Stimulated activated CD8-positive, alpha-beta memory T cell treated with anti-CD3 and anti-CD28 coated beads, Interleukin-4, amount 100 ng/mL, for 24 hours (primary cell): ENCODE measurements at places on chromosomes 3 and 15.

DNA sequence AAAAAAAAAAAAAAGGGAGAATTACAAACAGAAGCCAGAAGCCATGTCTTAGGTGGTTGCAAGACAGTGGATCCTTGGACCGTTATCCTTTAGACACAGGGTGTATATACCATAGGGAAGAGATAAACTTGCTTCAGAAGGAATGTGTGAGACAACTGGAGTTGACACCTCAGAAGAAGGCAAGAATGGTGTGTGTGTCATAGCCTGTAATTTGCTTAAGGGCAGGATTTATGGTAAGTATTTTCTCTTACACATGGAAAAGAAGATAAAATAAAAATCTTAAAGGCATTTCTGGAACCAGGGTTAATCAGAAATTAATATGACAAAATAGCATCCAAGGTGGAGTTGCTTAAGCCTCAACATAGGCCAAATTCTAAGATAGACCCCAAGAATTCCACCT lies 19.3 kb upstream of the DNAJC19 start:
- no peak for DNase-seq

GRCh38 chr3:112794622-112795172 lies 52.0 kb downstream of the CD200R1L start:
- DNase-seq, result no peak

DNA sequence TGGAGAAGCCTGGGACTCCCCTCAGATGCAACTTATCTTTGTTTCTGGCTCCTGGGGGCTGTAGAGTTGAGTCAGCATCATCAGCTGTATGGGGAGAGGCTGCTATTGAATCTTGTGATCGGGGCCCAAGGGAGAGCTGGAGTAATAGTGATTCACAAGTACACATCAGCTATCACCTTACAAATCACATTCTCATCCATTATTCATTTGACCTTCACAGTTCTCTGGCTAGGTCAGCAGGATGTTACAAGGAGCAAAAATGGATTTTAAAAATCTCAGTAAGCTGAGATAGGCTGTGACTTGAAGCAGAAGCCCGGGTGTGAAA lies 175.0 kb downstream of the OPA1 start:
- no peak for DNase-seq

DNA sequence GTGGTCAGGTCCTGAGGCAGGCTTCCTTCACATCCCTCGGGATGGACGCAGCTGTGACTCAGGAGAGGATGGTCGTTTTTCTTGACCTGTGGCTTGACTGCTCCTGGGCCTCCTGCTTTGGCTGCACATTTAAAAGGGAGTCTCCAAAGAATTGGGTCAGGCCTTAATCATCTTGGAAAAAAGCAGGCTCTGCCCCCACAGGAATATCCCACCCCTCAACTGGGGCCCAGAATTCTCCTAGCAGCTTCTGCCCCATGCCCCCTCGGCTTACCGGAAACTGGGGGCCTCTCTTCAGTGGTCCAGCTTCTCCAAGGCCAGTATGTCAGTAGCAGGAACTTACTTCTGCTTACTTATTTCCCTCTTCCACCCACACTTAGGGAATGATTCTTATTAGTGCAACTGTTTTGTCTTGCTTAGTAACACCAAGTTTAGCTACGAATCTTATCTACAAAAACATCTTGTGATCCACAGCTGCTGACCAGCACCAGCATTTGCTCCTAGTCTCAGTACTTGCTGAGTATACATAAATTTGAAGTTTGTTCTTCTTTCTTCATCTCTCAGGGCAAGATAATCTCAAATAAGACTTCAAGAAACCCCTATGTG lies 35.7 kb downstream of the ATG7 start:
- DNase-seq, result no peak

DNA sequence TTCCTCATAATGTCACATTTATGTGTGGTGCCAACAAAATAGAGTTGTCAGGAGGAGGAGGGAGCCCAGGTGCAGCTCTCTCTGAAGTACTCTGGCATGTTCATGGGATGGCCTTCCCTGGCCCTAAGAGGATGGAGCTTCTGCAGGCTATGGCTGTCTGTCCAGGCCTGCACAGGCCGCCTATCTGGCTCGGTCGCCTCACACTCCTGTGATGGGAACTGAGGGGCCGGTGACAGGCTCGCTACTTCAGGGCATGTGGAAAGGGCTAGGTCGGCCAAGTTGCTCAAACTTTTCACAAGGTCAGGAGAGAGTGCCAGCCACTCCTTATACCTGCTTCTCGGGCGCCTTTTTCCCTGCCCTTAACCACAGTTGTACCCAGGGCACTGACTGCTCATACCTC lies 51.1 kb downstream of the SOX14 start:
- DNase-seq, result no peak

GRCh38 chr3:25433106-25433505 lies 5.0 kb downstream of the RARB start:
- DNase-seq, result no peak

GRCh38 chr3:99644017-99644416 lies 5.6 kb downstream of the COL8A1 start:
- DNase-seq, result no peak

DNA sequence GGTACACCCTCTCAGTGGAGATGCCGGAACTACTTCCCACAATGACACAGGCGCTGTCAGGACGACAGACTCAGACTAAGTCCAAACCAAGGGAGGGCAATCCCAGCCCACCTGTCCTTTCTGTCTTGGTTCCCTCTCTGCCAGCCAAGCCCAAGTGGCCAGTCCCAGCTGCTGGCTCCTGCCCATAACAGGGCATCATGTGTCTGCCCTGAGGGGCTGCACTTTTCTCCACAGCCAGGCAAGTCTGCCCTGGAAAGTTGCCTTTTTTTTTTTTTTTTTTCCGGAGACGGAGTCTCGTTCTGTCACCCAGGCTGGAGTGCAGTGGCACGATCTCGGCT lies 20.0 kb upstream of the BCL2A1 start:
- DNase-seq, result no peak

GRCh38 chr3:67516496-67516895 lies 137.9 kb downstream of the SUCLG2 start:
- no peak for DNase-seq

- DNase-seq, result no peak
These were observed 49.2 kb downstream of the KATNBL1 start for GRCh38 chr15:34160735-34161134.

- DNase-seq, result no peak
These were observed 35.3 kb downstream of the PAK2 start for GRCh38 chr3:196774848-196775422.

- no peak for DNase-seq
These were observed 88.1 kb upstream of the THRB start for GRCh38 chr3:24582431-24583403.

GRCh38 chr15:88344786-88345185 lies 88.2 kb upstream of the NTRK3 start:
- DNase-seq, result no peak
